Thymus (tissue), 14 donors: ENCODE measurements at places on chromosomes 7 and 10. TPM values are rescaled to one million over a fixed set of nuclear protein-coding genes. Genes with fewer than 3 reads are reported as not detected.

Gene CLRN3
- 0.23 TPM for polyA plus RNA-seq

Gene NAT16
- not detected for polyA plus RNA-seq

Gene AKR1C4
- 0.02 TPM for polyA plus RNA-seq

Gene PIP
- polyA plus RNA-seq = 6.5 TPM

Gene FGFBP3
- 1.9 TPM for polyA plus RNA-seq

Gene PPP1R9A
- polyA plus RNA-seq = 1.4 TPM

Gene C10orf62
- not detected for polyA plus RNA-seq

Gene PTPRZ1
- polyA plus RNA-seq = 1.0 TPM

Gene HKDC1
- 10.9 TPM for polyA plus RNA-seq

Gene MKI67
- 3.9 TPM for polyA plus RNA-seq

Gene MNX1
- 0.07 TPM for polyA plus RNA-seq

Gene LIPK
- polyA plus RNA-seq = 1.5 TPM

Gene RNF32
- polyA plus RNA-seq = 3.1 TPM

DNA sequence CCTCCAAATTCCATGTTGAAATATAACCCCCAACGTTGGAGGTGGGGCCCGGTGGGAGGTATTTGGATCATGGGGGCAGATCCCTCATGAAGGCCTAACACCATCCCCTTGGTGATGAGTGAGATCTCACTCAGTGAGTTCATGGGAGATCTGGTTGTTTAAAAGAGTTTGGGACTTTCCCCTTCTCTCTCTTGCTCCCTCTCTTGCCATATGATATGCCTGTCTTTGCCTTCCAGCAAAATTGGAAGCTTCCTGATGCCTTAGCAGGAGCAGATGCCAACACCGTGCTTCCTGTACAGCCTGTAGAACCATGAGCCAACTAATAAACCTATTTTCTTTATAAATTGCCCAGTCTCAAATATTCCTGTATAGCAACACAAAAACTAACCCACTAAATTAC is 55.7 kb upstream of the CDK1 start:
- DNase-seq = no peak

DNA sequence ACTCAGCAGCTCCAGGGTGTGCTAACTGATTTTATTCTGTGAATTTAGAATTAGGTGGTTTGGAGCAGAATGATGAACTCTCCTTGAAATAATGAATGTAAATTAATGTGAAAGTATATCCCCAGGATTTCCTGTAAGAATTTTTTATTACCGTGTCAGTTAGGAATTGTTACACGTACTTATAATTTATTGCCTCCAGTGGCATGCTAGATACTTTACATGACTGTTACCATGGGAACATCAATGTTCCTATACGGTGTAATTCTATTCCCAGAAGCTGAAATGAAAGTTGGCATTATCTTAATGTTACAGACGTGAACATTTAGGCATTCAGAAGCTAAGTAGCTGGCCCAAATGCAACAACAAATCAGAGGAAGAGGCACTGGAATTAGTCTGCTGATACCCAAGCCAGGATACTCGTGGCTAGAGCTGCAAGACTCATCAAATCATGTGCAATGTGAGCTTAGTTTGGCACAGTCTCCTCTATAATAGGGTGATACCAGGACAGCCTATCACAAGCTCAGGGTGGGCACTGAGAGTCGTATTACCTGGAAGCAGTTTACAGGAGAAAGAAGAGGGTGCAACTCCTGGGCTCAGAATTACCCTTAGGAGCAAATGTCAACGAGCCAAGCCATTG is 30.0 kb upstream of the PRKAR2B start:
- DNase-seq = no peak

- no peak for DNase-seq
Observed at GRCh38 chr7:2873146-2873545, 29.0 kb upstream of the GNA12 start.

GRCh38 chr10:16521311-16522016 is at the start of gene C1QL3:
Gene C1QL3, minus strand, starts transcription at chr10:16521879. Its CDS starts 814 bp downstream, at chr10:16521065.
- DNase-seq = no peak

DNA sequence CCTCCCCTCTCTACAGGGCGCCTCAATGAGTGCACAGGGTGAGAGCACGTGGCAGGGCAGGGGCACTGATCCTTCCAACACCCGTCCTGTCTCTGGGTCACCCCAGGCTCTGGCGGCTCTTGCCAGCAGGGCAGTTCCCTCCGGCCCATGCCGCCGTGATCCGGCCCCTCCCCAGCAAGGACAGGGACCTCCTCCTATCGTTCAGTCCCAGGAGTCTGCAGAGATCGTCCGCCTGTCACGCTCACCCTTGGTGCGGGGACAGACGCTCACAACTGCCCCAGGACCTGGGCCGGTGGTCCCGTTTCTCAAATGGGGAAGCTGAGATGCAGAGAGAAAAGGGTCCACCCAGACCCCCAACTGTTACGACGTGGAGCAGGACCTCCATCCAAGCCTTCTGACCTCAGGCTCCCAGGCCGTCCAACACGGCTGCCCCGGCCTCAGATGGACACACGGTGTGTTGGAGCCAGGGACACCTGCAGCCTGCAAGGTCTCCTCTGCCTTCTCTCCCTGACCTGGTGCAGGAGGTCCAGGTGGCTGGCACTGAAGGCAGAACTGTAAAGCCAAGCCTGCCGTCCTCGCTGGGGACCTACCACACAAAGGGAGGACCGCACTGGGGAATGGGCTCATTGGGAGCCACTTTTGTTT is 248.9 kb downstream of the ELFN1 start:
- no peak for DNase-seq

DNA sequence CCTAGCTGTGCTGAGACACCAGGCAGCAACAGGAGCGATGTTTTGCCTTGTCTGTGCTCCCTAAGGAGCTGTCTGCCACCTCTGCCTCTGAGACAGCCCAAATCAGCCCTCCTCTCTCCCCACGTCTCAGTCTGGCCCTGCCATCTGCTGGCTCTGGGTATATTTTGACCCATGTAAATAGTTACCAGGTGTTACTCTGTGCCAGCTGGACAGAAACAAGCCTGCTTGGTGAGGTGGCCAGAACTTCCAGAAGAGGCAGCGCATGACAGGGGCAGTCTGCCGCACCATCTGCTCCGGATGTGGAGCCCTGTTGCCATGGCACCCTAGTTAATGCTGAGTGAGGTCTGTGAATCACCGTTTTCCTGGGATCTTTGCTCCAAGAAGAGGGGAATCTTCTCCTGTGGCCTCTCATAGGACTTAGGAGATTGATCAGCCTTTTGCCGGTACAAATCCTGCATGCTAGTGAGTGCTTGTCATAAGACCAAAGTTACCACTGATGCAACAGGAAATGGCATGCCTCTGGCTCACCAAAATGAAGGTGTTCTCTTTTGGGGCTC is 31.8 kb downstream of the GSTO2 start:
- no peak for DNase-seq

GRCh38 chr7:29032146-29032545 is 74.0 kb upstream of the TRIL start:
- no peak for DNase-seq

- DNase-seq = no peak
Observed at GRCh38 chr10:21160116-21160515, 263.0 kb upstream of the NEBL start.

DNA sequence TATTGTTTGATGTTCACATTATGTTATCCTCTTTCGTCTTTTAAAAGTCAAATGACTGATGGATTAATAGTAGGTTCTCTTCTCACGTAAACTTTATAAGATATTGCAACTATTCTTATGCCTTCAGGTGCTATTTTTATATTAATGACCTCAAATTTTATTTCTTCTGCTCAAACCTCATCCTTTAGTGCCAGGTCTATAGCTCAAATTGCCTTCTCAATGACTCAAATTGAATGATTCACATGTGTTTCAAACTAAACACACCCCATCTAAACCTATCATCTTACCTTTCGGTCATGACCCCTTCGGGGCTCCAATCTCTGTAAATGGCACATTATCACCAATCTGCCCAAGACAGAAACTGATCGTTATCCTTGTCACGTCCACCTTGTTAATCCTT is 22.0 kb upstream of the LIPF start:
- no peak for DNase-seq

DNA sequence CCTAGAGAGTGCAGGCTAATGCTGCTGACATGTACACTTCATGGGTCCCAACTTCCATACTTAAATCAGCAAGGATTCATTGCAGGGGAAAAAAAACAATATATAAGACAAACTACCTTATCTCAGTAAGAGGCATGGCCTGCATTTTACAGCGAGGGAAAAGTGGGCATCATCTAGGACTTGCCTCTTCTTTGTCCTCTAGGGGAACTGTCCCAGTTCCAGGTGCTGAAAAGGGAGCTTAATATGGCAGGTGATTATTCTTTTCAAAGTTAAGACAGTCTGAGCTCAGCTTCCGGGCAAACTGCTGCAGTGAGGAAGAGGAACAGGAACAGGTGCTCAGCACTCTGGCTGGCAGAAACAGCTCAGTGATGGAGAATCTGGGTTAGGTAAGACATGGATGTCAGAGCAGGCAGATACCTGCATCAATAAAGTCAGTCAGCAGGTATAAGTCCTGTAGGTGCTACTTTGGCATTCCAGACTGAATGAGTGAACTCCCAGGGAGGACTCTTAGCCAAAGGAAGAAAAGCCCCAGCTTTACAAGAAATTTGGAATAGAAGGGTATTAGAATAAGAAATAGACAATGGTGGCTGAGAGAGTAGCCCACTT is 147.2 kb downstream of the TMEM178B start:
- DNase-seq = no peak

DNA sequence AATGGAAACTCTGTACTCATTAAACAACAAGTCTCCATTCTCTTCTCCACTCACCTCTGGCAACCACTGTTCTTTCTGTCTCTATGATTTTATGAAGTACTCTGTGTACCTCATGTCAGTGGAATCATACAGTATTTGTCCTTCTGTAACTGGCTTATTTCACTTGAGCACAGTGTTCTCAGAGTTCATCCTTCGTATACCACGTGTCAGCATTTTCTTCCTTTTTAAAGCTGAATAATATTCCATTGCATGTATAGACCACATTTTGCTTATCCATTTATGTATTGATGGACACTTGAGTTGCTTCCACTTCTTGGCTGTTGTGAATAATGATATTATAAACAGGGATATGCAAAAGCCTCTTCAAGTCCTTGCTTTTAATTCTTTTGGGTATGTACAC is 333.0 kb upstream of the ZNF32 start:
- DNase-seq = no peak

- DNase-seq = no peak
Observed at GRCh38 chr7:69399401-69399800, 198.9 kb upstream of the AUTS2 start.

DNA sequence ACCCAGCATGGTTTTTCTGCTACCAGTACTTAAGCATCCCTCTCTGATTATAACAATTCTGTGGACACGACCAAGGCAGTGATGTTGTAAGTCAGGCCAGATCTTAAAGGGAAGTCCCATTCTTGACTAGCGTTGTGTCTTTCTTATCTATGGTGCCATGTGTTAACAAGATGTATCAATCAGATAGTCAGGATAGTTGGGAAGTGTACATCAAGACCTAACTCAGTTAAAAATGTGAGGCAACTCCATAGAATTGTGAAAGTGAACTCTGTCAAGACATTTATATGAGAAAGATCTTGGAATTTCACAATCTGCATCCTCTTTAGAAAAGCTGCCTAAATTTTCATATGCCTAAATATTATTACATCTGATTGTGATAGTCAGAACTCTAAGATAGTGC is 341.7 kb upstream of the SEMA3D start:
- DNase-seq = no peak

DNA sequence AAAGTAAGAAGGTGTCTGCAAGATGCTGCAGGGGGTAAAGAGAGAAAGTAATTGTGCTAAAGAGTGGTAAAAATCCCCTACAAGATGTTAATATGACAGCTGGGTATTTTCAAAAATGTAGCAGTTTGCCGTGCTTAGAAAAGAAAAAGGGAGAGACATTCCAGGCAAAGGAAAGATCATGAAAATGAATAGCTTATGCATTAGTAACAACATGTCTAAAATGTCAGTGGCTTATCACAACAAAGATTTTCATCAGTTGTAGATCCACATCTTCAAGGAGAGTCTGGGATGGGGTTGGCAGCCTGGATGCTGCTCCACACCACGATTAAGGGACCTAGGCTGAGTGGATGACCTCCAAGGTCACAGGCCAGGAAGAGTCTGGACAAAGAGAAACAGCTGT is 920.9 kb downstream of the GRID1 start:
- no peak for DNase-seq

DNA sequence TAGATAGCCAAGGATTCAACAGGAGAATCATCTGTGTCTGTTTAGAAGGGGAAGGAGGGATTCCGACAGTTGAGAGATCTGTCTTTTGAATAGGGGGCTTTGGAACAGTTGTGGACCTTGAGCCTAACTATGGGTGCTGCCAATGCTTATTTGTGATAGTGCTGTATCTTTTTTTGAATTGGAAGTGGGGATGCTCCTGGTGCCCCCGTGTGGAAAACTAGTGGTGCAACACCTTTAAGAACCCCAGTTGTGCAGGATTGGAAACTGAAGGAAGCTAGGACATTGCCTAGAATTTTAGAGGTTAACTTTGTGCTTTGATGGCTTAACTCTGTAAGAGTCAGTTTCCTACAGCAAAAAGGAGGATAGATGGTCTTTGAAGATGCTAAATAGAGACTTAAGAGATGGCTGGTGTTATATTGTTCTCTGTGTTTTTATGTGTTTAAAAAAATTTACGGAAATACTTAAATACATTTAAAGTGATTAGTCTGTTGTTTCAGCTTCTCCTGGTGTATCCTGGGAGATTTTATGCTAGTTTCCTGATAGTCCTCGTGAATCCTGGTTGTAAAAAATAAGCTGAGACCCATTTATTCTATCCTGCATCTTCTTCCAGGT is 69.3 kb downstream of the AP3M1 start:
- peak; percentile 27 for DNase-seq

DNA sequence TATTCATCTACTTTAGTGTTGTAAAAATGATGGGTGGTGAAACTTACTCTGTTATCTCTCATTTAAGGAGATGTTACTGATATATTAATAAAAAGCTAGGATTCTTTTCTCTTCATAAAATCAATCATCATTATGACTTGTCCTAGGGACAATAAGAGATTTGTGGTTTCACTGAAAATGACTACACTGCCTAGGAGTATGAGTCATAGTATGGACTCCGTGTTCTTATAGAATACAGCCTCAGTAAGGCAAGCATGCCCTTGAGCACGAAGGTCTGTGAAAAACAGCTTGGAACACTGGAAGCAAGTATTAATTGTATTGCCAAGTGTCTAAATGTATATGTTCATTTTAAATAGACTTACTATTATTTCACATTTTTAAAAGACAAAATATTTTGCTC is 749.2 kb upstream of the PCDH15 start:
- no peak for DNase-seq

DNA sequence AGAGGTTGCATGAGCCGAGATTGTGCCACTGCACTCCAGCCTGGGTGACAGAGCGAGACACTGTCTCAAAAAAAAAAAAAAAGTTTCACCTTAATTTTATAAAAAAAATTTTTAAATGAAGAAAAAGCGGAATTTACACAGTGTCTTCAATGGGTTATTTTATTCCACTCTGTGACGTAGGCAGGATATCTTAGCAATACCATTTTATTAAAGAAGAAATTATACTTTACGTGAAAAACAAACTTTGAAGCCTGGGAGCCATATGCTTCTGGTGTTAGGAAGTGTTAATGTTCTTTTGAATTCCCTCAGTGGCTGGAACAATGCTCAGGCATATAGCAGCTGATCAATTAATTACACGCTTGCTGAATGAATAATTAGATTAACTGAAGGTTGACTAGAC is 77.7 kb downstream of the CLEC2L start:
- no peak for DNase-seq

- DNase-seq = no peak
Observed at GRCh38 chr10:110696436-110696835, 52.3 kb downstream of the RBM20 start.

GRCh38 chr7:98354511-98355249 is 46.2 kb downstream of the BAIAP2L1 start:
- no peak for DNase-seq
